Neural crest cell (in vitro differentiated cells): ENCODE measurements at places on chromosomes 5 and 9. TPM values are rescaled to one million over a fixed set of nuclear protein-coding genes. Genes with fewer than 3 reads are reported as not detected.

DNA sequence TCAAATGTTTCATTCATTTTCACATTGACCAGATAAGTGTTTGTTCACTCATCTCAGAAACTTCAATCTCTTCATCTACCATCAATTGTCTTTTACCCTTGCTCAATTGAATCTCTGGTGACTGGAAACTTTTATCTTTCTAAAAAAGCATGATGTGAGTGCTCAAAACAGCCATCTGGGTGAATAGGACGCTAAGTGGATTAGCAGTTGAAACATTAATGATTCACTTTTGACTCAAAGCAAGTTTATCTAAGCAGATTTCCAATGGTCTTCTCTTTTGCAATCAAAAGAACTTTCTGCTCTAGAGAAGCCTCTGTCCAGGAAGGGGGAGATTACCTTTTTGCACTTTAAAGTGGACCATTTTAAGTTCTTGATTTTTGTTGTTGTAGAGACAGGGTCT lies 22.2 kb downstream of the KLF4 start:
- DNase-seq = no peak

DNA sequence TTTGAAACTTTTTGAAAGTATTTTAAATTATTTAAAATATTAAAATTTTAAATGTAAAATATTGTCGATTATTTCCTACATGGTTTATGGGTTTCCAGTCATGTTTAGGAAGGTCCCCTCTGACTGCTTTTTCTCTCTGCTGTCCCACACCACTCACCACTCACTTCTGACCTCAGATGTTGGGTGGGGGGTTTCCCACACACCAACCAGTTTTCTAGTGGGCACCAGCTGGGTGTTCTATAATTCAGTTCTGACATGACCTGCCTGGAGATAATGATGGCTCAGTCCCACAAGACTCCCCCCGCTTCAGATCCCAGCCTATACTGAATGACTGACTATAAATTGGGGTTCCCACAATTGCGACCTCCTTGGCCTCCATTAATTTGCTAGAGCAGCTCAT lies 310.4 kb downstream of the GADD45G start:
- no peak for DNase-seq

GRCh38 chr9:112765281-112765680 lies 14.7 kb downstream of the SNX30 start:
- no peak for DNase-seq

DNA sequence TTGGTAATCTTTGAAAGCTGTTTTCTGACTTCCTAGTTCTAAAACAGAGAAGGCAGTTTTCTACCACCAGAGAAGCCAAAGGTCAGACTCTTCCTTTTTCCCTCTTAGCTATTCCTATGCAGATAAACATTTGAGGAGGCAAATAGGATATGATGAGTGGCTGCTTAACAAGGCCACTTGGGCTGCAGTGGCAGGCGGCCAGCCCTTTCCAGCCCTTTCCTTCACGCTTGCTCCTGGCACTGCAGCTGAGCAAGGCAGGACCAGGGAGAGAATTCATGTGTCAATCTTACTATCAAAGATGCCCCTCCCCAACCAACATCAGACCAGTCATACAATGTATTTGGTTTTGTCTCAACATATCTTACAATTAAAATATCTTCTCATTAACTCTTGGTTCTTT lies 36.8 kb upstream of the RNF38 start:
- DNase-seq = no peak

DNA sequence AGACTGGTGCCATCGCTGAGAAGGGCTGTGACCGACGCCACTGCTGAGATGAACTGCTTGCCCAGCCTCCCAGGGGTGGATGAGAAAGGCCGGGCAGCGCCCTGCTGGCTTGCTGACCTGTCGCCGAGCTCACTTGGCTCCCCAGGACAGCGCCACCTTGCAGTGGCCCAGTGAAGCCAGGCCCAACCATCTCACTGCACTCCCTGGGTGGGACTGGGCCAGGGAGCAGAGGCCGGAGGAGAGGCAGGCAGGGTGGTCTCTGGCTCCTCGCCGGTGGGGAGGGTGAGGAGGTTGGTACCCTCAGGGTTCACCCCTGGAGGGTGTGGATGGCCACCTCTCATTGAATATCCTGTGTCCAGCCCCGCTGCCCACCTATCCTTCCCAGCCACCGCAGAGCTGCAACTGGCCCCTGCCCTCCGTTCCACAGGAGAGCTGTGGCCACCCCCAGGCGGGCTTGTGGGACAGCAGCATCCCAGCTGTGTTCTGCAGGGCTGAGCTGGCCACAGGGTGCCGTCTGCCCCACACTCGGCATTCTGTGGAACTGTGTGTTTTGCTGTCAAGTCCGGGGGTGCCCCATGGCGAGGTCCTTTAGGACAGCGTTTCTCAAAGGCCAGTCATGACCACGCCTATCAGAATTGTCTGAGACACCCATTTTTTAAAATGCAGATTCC lies 41.0 kb upstream of the FCN2 start:
- no peak for DNase-seq

- DNase-seq = no peak
Measured at GRCh38 chr5:170761048-170761707, 22.3 kb upstream of the GABRP start.

DNA sequence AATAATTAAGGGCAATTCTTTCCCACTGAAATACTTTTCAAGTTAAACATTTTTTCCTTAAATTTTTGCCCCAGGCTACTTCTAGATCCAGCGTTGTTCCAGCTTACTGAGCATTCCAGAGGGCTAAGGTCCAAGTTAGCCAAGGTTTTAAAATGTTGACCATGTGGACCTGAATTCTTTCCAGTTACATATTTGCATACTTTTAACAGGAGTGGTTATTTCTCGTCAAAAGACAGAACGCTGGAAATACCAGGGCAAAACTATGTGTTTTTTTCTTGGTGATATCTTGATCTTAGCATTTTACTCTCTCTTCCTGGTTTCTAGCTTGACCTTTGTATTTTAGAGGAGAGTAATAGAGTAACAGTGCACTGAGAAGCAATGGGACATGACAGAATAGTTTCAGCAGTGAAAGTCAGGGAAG lies 32.8 kb downstream of the TMC1 start:
- no peak for DNase-seq

DNA sequence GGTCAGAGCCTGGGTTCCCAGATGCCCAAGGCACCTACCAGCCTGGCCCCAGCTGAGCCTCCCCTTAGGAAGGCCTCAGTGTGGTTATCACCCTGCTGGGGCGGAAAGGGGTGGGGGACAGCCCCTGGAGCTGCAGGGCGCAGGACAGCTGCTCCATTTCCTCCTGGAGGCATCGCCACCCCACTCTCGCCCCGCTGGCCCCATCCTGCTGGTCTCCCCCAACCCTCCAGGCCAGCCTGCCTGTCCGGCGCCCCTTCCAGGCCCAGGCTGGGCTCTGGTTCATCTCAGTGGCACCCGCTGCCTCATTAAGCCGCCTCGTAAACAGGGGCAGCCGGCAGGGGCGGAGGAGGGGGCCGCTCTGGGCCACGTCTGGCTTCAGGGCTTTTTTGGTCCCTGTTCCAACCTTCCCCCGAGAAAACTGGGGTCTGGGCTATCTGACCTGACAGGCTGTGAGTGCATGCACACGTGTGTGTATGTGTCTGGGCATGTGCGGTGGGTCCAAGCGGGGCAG lies 30.8 kb upstream of the ENHO start:
- no peak for DNase-seq

DNA sequence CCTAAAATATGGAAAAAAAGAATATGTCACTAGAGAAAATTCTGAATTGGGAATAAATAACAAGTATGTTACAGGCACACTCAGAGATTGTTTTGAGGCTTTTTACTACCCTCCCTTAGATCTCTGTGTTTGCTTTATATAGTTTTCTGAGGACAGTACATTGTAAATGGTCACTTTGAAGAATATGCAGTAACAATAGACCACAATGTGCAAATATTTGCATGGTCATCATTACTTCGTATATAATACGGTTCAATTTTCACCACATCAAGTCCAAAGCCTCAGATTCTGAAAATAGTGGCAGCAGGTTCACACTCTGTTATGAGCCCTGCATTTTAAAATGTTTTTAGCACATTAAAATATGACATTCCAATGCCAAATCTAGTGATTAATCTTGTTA lies 238.6 kb downstream of the ADAMTS6 start:
- no peak for DNase-seq

- no peak for DNase-seq
Measured at GRCh38 chr5:32837211-32837610, 126.1 kb downstream of the NPR3 start.

- no peak for DNase-seq
Measured at GRCh38 chr5:34524123-34524522, 132.0 kb upstream of the RAI14 start.

- no peak for DNase-seq
Measured at GRCh38 chr9:36132086-36132485, 4.4 kb upstream of the GLIPR2 start.

DNA sequence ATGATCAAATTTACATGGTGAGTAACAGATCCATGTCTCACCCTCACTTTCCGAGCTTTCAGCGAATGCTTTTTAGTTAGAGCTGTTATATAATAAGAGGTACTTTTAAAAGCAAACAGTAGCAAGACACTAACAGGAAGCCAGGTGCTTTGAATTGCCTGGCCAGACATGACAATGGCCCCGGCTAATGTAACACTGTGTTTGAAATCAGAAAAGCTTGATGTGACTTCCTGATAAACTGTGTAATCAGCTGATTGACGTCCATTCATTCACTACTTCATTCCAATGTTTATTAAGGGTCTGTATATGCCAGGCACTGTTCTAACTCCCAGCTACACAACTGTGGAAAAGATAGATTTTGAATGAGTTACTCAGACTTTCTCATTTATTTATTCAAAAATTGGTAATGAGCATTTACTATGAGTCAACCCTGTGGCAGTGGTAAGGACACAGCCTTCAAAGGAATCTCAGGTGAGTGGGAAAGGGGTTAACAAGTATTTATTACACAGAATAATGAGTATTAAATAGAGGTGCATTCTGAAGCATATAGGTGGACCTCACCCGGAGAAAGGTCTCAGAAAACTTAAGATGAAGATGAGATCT lies 26.6 kb downstream of the DPYSL3 start:
- no peak for DNase-seq

- no peak for DNase-seq
Measured at GRCh38 chr9:135925496-135926133, 18.3 kb upstream of the CAMSAP1 start.

The AK8 gene
- total RNA-seq = 0.96 and 1.3 TPM in 2 replicates

The SLC6A7 gene
- total RNA-seq = not detected in 2 replicates

The LCP2 gene
- not detected in 2 replicates for total RNA-seq

The GALNT12 gene
- 4.6 and 4.9 TPM in 2 replicates for total RNA-seq

The FGF10 gene
- total RNA-seq = 3.8 and 4.5 TPM in 2 replicates
